ENCODE measurements at places on chromosomes 5 and 9.

GRCh38 chr5:64972591-64972990 is 203.9 kb downstream of the CWC27 start:
- DNase-seq, result no peak

DNA sequence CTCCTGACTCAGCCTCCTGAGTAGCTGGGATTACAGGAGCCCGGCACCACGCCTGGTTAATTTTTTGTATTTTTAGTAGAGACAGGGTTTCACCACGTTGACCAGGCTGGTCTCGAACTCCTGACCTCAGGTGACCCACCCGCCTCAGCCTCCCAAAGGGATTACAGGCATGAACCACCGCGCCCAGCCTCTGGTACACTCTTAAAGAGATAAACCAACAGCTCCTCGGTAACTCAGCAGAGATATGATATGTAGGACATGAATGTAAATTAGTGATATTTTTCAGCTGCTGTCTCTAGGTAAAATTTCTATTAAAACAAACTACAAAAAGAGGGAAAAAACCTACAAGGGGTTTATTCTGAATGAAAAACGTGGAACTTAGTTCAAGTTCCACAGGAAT is 42.8 kb upstream of the HK3 start:
- no peak for DNase-seq

- DNase-seq, result no peak
Observed at GRCh38 chr5:59660737-59661136, 232.8 kb downstream of the PDE4D start.

DNA sequence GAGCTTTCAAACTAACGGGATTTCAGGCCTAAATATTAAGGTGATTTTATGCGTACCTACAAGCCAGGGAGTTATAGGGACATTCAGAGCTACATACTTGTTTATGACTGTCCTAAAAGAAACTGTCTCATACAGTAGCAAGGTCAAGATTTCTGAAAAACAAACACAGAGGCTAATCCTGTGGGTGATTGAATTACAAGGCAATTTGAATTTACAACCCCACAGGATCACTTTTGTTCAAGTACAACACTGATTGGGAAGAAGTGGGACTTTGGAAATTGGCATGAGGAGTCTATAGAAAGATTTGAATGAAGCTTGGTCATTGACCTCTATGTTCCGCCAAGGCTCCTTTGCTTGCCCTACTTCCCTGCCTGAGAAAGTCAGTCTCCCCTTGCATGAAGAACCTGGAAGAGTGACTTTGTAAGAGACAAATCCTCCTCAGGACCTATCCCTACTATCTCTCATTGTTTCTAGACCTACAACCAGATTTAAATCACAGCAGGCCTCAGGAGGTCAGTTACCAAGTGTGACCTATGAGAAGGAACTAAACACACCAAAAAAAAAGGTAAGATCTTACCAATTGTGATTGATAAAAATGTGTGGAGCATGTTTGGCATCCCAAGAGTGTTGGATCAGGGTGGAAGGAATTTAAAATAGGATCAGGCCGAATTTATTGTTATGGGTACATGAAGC is 38.4 kb upstream of the CDC42SE2 start:
- DNase-seq, result no peak

DNA sequence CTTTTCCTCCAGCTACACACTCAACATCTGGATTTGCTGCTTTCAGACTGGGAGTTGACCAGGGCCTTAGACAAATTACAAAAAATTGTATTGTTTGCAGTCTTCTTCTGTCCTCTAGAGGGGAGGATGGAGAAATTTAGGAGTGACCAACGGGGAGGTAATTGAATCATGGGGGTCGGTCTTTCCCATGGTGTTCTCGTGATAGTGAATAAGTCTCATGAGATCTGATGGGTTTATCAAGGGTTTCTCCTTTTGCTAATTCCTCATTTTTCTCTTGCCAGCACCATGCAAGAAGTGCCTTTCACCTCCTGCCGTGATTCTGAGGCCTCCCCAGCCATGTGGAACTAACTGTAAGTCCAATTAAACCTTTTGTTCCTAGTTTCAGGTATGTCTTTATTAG is 4.2 kb downstream of the IFNA8 start:
- no peak for DNase-seq

GRCh38 chr5:170511551-170512258 is 7.9 kb downstream of the KCNIP1 start:
- no peak for DNase-seq

DNA sequence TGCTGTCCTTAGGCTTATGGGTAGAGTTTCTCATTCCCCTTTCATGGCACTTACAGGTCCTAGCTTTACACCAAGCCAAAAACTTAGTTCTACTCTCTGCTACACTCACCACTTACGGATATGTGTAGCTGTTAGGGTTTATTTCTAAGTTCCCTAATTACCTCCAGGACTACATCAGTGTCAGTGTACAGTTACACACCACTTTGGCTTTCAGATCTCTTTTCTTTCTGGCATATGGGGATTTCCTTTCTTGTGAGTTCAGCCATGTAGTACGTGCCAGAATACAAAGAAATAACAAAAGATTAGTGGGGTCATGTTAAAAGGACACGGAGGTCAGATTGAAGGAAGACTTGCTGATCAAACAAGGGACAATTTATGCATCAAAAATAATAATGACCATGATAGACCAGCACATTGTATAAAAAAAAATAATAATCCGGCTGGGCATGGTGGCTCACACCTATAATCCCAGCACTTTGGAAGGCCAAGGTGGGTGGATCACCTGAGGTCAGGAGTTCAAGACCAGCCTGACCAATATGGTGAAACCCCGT is 41.8 kb downstream of the LYRM7 start:
- no peak for DNase-seq

GRCh38 chr5:2754581-2755075 is 3.2 kb upstream of the IRX2 start:
- no peak for DNase-seq

DNA sequence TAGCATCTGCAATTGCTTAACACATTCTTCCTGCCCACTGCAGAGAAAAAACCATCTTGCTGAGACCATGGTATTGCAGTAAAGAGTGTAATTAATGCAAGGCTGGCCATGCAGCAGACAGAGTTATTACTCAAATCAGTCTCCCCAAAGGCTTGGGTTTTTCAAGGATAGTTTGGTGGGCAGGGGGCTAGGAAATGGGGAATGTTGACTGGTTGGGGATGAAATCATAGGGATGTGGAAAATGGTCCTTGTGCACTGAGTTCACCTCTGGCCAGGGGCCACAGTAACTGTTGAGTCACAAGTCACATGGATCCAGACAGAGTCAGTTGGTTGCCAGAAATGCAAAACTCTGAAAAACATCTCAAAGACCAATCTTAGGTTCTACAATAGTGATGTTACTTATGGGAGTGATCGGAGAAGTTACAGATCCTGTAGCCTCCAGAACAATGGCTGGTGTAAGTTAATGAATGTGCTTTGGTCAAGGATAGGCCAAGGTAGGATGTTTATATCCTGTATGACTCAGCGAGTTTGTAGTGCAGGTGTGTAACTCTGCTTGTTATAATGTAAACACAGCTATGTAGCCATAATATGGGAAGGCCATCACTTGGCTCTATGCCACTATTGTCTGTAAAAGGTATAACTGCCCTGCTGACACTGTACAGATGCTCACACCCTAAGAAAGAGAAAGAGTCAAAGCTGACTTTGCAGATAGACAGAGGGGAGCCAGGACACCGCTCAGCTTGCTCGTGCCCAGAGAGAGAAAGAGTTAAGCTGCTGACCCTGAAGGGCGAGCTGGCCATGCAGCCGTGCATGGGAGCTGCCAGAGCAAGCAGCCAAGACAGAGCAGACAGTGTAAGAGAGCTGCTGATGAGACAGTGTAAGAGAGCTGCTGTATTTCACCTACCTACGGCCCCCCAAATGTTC is 27.2 kb downstream of the C9orf152 start:
- DNase-seq, result no peak

DNA sequence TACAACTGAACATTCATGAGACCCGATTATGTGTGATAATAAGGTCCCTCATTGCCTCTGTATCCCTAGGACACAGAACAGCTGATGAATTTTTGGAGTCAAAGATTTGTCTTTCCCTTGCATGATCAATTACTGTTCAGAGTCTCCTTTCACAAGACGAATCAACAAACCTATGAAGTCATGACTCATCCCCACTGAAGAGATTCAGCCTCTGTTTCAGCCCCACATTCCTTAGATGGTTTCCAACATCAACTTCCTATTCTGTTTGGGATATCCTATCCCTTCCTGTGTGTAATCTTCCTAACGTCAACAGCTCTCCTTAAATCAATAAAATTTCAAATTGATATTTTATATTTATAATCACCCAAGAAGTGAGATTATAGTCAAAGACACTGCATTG is 199.0 kb downstream of the DNAH5 start:
- no peak for DNase-seq

- DNase-seq, result no peak
Observed at GRCh38 chr9:105331160-105331559, 86.7 kb downstream of the SLC44A1 start.

GRCh38 chr9:1709347-1709746 is 305.8 kb upstream of the SMARCA2 start:
- DNase-seq, result no peak

GRCh38 chr5:37850226-37850865 is 10.5 kb upstream of the GDNF start:
- DNase-seq, result no peak

DNA sequence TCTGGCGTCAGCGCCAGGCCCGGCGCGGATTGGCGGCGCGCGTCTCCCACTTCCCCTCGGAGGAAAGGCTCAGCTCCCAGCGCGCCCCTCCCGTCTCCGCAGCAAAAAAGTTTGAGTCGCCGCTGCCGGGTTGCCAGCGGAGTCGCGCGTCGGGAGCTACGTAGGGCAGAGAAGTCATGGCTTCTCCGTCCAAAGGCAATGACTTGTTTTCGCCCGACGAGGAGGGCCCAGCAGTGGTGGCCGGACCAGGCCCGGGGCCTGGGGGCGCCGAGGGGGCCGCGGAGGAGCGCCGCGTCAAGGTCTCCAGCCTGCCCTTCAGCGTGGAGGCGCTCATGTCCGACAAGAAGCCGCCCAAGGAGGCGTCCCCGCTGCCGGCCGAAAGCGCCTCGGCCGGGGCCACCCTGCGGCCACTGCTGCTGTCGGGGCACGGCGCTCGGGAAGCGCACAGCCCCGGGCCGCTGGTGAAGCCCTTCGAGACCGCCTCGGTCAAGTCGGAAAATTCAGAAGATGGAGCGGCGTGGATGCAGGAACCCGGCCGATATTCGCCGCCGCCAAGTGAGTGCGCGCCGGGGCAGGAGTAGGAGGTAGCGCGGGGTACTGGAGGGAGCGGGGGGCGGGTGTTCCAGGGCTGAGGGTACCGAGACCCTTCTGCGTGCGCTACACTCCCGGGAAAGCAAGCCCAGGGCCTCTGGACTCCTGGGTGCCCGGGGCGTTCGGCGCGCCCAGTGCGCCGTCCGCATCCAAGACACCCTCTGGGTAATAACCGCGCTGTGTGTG is at the start of gene MSX2:
Gene MSX2 (plus strand): TSS at position 99 of the 777 bp plus-strand sequence. CDS start 78 bp downstream, at position 177.
- no peak for DNase-seq

DNA sequence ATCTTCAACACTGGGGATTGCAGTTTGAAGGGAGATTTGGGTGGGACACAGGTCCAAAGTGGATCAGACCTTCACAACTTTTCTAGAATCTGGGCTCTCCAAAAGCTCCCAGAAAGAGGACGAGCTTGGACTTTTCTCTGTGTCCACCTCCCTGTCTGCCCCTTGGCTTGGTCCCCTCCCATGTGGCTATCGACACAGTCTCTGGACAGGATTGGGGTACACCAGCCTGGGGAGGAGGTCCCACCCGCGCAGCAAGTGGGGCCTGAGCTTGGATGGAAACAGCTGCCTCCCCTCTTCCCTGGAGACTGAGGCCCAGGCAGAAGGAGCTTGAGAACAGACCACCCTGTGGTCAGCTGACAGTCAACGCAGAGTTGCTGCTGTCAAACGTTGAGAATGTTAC is 84.6 kb upstream of the FCN1 start:
- DNase-seq, result no peak

DNA sequence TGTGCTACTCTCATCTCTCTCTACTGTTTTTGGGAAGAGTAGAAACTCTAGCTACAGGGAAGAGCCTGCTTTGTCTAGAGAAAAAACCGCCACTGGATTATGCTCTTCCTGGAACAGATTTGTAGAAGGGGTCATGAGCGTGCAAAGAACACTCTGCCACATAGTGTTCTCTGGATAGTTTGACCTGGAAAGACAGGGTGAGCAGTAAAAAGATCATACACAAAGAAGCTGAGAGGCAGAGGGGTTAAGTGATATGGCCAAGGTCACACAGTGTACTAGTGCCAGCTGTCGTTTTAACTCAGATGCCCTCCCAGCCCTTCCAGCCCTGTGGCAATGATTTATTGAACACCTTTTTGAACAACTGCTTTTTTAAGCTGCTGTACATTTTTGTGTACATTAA is 182.2 kb downstream of the NNT start:
- DNase-seq, result no peak

GRCh38 chr5:178895615-178896571 is at the start of gene ZFP2:
Gene ZFP2 (plus strand): TSS chr5:178895913. CDS start chr5:178931314, 35,401 bp downstream.
- no peak for DNase-seq

GRCh38 chr9:111601237-111602018 is 2.0 kb upstream of the PTGR1 start:
- DNase-seq, result no peak

- DNase-seq, result no peak
Observed at GRCh38 chr5:141303756-141304155, at the start of gene SLC25A2. Gene SLC25A2 (minus strand): TSS chr5:141304049. CDS start chr5:141303865, 184 bp downstream.

DNA sequence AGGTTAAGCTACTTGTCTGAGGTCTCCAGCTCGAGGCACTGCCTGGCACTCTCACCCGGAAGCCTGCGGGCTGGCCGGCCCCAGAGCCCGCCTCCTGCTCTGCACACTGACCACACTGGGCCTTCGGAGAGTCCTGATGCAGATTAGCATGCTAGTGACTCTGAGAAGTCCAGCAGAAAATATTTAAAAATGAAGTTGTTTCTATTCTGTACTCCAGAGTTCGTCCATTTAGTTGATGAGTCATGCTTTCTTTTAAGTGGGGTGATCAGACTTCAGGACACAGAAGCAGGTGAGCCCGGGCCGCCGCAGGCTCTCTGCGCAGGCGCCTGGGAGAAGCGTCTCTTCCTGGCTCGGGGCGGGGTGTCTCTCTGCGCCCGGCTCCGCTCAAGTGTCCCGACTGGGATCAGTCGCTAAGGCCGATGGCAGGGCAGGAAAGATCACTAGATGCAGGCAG is 32.5 kb downstream of the FAM240B start:
- no peak for DNase-seq

DNA sequence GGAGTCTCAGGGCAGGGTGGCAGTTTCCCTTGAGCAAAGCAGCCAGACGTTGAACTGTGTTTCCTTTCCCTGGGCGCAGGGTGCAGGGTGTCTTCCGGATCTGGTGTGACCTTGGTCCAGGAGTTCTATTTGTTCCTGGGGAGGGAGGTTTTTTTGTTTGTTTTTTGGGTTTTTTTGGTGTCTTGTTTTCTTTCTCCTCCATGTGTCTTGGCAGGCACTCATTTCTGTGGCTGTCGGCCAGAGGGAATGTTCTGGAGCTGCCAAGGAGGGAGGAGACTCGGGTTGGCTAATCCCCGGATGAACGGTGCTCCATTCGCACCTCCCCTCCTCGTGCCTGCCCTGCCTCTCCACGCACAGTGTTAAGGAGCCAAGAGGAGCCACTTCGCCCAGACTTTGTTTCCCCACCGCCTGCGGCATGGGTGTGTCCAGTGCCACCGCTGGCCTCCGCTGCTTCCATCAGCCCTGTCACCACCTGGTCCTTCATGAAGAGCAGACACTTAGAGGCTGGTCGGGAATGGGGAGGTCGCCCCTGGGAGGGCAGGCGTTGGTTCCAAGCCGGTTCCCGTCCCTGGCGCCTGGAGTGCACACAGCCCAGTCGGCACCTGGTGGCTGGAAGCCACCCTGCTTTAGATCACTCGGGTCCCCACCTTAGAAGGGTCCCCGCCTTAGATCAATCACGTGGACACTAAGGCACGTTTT is 3.5 kb upstream of the PHYHD1 start:
- DNase-seq, result no peak

- DNase-seq, result no peak
Observed at GRCh38 chr5:63081402-63081801, 502.8 kb downstream of the LRRC70 start.

All from cortex of kidney (tissue), 1 donor.